ENCODE measurements at places on chromosomes 4 and X.

DNA sequence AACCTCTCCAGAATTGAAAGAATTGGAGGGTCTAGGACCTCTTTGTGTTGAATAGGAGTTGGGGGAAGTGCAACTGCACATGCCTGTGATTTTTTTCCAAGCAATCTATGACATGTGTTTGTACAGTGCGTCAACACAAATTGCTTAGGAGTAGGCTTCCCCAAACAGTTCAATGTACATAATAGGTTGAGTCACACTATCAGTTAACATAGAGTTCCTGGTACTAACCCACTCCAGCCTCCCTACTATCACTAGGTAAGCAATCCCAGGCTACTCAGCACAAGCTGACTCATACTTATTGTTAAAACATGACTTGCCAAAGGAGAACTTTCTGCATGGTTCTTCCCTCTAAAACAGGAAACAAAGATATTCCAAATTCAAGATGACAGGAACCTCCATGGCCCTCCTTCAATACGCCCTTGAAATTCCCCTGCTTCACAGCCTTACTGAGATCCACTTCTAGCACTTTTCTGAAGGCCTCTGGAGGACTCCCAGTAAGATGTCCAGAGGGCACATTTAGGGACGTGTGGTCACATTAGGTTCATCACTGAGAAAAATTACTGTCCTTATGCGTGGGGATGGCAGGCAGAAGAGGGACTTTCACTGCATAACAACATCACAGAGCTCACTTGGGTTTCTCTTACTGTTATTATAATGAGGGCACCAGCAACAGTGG is 8.4 kb upstream of the VSIG1 start:
- no peak for DNase-seq

DNA sequence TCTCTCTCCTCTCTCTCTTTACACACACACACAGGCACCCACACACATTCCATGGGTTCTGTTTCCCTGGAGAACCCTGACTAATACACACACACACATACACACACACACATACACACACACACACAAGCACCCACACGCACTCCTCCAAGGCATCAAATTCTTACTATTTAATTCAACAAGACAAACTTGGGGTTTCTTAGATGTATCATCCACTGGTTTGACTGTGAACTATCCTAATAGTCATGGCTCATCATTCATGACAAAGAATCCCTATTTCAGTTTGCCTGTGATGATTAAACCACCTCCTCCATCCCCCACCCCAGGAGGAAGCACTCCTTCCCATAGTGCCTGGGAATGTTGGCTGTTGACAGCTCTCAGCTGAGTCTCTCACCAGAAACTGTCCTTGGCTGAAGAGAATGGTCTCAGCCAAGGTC is 98.2 kb downstream of the USP46 start:
- DNase-seq: no peak

DNA sequence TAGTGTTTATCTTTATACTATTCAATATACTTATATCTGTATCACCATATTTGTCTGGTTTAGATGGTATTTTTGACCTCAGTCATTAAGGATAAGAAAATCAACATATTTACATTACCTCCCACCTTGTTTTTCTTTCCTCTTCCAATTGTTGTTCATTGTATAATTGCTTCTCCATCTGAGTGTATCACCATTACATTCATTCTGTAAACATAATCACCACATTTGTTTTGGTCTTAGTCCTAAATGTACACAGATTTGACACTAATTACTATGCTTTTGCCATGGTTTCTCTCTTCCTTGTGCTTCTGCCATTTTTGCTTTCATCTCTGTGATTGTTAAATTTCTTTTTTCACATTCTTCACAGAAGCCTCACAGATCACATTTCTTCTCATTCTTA is 12.7 kb downstream of the ARMCX6 start:
- DNase-seq: no peak

DNA sequence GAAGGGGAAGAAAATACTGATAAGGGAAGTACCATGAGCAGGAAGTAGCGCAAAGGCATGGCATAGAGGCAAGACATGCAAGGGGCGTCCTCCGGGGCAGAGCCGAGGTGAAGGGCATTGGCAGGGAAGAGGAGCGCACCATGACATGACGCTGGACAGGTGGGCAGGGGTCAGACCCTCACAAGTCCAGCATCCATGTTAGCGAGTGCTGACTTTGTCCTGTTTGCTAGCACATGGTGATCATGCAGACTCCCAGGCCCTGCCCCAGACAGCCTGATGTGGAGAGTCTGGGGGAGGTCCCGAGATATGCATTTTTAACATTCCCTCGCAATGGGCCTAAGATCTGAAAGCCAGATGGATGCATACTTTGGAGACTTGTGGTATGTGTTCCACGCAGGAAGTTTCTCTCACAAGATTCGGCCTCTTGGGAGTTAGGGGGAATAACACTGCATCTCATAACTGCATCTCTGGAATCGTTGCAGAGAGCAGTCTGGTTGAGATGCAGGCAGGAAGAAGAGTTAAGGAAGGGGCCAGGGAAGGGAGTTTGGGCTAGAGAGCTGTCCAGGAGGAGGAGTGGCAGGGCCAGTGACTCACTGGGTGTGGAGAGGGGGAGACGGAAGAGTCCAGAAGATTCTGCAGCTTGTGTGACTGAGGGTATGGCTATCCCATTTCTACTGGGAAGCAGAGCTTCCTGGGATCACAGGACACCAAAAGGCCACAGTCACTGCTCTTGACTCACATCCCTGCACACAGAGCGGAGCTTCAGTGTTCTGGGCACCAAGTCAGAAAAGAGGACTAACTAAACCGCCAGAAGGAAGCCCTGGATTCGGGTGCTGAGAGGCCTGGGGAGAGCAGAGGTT is 59.7 kb downstream of the FAM184B start:
- no peak for DNase-seq

GRCh38 chrX:113512700-113513395 is 672.2 kb upstream of the AMOT start:
- no peak for DNase-seq

DNA sequence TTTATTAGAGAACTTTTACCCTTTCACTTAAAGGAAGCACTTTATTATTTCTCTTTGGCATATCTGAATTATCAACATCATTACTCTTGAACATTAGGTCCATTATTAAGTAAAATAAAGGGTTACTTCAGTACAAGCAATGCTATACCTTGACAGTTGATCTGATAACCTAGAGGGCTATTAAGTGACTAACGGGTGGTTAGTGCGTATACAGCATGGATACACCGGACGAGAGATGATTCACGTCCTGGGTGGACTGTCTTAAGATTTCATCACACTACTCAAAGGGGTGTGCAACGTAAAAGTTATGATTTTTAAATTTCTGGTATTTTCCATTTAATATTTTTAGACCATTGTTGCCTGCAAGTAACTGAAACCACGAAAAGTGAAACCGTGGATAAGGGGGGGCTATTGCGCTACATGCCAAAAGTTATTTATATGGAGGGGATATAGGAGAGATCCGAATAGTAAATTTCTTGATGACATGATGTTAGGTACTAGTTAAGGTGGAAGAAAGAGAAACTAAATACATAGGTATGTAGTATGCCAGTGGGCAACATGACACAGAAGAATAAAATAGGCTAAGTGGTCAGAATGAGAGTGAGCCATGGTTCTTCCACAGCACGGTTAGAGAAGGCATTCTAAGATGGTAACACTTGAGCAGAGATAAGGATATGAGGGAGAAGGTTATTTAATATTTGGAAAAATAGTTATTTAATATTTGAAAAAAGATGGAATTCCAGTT is 230.8 kb upstream of the ANKRD50 start:
- no peak for DNase-seq

GRCh38 chr4:23875317-23875716 is 14.5 kb downstream of the PPARGC1A start:
- DNase-seq: no peak

DNA sequence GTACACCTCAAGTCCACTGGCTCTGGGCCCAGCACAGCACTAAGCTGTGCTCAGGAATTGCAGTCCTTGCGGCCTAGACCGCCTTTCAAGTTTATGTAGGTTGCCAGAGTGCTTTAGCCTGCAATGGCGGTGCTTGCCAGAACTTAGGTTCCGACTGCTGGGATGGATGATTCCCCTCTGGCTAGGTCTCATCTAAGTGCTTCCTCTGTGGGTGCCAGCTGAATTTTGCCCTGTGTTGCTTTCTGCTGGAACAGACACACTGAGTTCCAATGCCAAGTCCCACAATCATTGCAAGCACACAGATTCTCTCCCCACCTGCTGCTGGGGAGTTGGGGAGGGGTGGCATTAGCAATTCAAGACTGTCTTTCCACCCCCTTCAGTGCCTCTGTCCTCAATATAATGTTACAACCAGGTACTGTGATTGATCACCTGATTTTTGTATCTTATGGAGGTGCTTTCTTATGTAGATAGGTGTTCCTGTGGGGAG is 129.5 kb downstream of the GRID2 start:
- DNase-seq: no peak

GRCh38 chrX:341541-342101 is 23.0 kb upstream of the GTPBP6 start:
- DNase-seq: no peak

GRCh38 chrX:2376166-2376565 is 124.6 kb downstream of the DHRSX start:
- DNase-seq: no peak

GRCh38 chr4:182918791-182919302 is 1.7 kb upstream of the DCTD start:
- DNase-seq: no peak

DNA sequence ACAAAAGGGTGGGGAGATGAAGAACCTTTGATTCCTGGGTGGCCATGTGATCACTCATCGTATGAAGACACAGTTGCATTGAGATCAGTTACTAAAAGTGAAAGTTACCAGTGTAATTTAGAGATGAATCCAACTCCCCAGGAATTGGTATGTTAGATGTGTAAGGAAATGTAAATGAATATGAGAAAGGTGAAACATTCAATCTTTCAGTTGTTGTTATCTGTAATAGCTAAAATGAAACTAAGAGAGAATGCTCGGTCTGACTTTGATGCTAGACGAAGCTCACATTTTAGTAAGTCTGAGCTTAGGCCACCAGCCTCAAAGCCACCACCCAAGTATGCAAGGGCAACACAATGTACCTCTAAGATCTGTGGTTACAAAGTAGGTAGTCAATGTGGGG is 194.3 kb upstream of the POF1B start:
- no peak for DNase-seq

DNA sequence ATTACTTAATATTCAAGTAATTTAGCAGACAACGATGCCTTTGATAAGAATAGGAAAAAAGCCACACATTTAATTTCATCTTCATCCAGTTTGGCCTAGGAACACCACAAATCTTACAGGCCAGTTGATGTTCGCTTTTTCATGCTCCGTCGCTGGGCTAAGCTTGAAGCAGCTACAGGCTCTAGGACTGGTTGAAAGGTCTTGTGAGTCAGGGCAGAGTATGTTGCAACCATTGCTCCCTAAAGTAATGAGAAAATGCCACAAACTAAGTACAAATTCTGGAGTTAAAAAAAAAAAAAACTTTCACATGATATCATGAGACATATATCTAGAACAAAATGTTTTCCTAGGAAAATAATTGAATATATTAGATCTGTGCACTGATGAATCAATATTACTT is 123.8 kb downstream of the RPS6KA6 start:
- no peak for DNase-seq

GRCh38 chrX:14864631-14865030 is 8.2 kb downstream of the FANCB start:
- no peak for DNase-seq

- no peak for DNase-seq
Observed at GRCh38 chr4:8790749-8791148, 80.9 kb downstream of the HMX1 start.

DNA sequence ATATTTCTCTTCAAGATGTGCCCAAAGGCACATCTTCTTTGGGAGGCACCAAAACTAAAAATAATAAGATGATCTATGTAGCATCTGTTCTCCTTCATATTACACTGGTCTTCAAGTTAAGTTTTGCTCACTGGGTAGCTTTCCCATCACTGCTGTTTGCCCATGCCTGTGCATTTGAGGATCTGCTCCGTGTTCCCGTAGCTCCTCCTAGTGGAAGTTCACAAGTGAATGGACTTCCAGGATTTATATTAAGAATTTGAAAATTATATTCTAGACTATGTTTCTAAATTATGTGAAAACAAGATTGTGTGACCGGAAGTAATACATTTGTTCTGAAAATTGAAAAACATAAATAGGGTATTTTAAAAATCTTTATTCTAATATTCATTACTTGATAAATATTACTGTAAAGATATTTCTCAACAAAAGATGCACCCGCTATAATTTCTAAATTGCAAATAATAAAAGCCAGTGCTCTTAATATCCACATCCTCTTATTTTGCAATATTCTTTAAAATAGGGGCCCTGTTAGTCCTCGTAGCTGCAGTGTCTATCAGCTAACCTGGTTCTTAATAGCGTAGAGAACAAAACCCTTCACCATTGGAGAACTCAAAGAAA is 147.7 kb downstream of the RBM46 start:
- DNase-seq: no peak

- no peak for DNase-seq
Observed at GRCh38 chrX:633985-634958, 3.7 kb downstream of the SHOX start.

Data from activated T-helper 1 cell treated with Interleukin-2 at 50 U/mL for 16 hours (primary cell).